ENCODE measurements at places on chromosomes 12 and 14.

GRCh38 chr12:15435597-15435996 is 113.3 kb downstream of the PTPRO start:
- DNase-seq = no peak

DNA sequence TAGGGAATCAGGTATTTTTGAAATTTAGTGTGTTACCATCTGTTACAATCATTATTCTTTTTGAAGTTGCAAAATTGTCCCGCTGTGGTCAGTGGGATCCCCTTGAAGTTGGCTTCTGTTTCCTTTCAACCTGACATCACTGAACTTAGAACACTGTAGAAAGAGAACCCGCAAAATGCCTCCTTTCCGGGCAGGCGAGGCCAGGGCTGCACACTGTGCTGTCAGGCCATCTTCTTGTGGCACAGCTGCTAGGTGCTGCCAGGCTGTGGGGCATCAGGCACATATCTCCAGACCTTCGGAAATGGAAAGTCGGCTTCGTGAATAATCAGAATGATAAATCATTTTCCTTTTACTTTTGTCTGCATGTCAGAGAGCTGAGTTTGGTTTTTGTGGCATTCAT is 103.5 kb downstream of the GLT1D1 start:
- DNase-seq = no peak

DNA sequence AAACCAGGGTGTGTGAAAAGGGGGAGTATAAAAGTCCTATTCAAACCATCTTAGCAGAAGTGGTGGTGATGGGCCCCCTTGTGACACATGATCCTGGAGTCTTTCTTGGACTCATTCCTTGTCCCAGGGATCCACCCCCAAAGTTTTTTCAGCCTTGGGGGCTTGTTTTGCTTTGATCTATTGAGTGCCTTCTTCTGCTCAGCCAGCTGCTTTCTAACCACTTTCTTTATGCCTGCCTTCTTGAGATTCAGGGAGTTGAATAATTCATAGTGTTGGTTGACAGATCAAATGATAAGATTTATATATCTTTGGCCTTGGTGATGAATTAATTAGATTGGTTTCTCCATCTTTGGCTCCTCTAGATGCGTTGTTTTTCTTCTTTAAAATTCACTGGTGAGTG is 926.7 kb downstream of the DIO2 start:
- no peak for DNase-seq

- DNase-seq = no peak
Observed at GRCh38 chr12:100868487-100868886, 73.9 kb downstream of the ANO4 start.

DNA sequence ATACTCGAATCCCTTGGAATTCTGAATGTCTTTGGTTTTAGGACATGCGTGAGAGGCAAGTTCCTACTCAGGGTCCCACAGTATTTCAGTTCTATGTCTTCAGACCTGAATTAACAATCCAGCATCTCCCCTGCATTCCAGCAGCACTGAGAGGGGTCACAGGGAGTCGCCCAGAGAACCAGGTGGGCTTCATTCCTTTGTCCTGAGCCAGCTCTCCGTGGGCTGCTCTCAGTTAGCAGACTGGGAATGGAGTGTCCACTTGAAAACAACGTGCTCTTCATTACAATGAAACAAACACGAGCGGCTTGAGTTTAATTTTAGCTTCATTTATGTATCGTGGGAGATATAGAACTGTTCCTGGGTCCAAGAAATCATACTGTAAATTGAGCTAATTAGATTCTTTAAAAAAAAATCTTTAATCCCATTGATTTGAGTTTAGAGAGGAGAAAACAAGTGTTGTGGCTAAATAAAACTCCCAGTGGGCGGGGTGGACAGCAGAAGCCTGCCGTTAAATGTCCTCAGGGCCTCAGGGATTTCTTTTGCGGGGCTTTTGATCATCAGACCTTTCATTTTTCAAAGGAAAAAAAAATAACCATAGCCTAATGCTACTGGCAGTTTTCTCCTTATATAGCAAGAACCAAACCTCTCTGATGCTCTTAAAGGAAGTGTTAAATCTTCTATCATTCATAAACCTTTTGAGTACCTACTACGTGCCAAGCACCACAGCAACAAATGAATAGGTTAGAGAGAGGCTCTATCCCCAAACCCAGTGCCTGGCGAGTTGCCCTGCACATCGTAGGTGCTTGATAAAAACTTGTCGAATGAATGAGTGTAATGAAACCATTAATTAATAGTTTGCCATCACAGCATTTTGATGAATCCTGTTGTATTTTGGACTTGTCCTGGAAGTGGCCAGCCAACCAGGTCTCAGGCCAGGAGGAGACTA is 140.4 kb downstream of the CHST11 start:
- DNase-seq = no peak

All from activated naive CD4-positive, alpha-beta T cell treated with Interleukin-2 at 50 U/mL for 16 hours (primary cell).